Activated T-cell treated with anti-CD3 and anti-CD28 coated beads, Interleukin-2, amount 50 U/mL, for 72 hours (primary cell): ENCODE measurements at places on chromosomes 7 and 10.

DNA sequence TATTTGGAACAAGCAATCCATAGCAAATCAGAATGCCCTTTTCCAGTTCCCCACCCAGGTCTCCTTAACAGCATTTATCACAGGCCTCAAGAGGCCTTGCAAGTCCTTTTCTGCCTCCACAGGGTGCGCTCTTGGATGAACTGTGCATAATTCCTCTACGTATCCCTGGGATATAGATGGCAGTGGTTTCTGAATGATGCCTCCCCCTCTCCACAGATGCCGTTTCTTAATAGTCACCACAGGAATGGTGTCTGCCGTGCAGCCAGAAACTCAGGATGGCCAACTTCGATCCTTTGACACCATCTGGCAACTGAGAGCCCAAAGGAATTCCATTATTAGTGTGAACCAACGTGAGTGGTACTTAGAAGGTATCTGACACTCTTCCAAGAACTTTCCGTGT lies 43.1 kb downstream of the JAZF1 start:
- no peak for DNase-seq

DNA sequence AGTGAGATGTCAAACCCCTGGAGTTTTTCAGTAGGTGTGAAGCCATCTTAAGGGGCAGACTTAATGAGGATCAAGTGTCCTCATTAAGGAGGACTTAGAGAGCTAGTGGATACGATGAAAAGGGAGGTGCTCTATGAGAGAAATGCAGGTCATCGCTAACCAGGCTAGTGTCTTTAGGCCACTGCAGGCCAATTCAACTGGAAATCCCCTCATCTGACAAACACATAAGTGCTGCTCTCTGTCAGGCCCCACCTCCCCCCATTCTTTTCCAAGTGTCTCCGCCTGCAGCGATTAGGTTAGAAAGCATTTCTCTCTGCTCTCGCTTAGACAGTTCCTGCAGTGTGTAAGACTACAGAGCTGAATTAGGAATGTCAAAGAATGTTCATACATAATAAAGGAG lies 33.7 kb downstream of the RBM28 start:
- DNase-seq: no peak

GRCh38 chr10:49592726-49593563 lies 17.2 kb upstream of the SLC18A3 start:
- peak; percentile 61 for DNase-seq

- no peak for DNase-seq
These were observed 121.4 kb downstream of the TCF7L2 start for GRCh38 chr10:113071446-113071845.

DNA sequence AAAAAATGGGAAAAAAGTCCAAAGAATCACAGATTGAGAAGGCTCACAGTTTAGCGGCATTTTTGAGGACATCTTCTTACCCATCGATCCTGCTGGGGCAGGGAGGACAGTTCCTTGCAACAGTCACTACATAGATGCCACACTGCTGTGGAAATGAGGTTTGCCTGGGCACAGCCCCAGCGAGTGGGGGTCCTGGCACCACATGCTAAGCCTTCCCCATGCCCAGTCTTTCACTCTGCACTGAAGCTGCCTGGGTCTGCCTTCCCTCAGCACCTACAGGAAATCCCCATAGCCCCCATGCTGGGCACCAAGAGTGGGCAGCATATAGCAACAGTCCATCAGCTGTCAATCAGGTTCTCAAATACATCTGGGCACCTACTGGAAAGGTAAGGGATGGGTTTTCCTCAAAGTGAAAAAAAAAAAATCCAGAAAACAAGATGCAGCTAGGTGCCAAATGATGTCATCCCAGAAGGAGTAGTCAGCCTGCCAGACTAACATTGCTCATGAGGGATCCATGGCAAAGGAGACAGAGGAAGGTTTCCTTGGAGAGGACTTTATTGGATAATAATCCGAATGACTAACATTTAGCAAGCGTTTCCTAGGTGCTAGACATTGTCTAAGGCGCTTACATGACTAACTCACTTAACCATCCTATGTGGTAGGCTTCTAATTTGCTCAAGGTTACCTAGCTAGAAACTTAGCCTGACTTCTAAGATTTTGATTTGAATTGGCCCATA lies 125.7 kb upstream of the CXCL12 start:
- DNase-seq: no peak

GRCh38 chr7:157544980-157545680 lies 208.3 kb downstream of the DNAJB6 start:
- DNase-seq: no peak

DNA sequence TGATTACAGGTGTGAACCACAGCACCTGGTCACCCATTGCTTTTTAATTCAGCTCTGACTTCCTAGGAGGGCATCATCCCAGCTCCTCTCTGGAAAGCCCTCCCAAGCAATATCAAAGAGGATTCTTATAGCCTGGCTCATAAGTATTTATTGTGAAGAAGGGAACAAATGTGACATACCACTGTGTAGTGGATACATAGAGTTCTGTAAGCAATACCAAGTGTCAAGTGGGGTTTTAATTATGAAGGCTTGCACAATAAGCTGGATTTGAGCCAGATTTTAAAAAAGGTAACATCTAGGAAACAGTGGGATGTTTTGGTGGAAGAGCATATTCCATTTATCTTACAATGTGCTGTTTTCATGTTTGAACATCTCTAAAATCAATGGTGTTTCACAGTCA lies 19.0 kb upstream of the PRTFDC1 start:
- DNase-seq: no peak

GRCh38 chr7:26490640-26491624 lies 199.3 kb downstream of the SNX10 start:
- DNase-seq: no peak

GRCh38 chr10:73917566-73918305 lies 6.8 kb downstream of the PLAU start:
- no peak for DNase-seq

- no peak for DNase-seq
These were observed 130.7 kb downstream of the NRF1 start for GRCh38 chr7:129742256-129742655.

DNA sequence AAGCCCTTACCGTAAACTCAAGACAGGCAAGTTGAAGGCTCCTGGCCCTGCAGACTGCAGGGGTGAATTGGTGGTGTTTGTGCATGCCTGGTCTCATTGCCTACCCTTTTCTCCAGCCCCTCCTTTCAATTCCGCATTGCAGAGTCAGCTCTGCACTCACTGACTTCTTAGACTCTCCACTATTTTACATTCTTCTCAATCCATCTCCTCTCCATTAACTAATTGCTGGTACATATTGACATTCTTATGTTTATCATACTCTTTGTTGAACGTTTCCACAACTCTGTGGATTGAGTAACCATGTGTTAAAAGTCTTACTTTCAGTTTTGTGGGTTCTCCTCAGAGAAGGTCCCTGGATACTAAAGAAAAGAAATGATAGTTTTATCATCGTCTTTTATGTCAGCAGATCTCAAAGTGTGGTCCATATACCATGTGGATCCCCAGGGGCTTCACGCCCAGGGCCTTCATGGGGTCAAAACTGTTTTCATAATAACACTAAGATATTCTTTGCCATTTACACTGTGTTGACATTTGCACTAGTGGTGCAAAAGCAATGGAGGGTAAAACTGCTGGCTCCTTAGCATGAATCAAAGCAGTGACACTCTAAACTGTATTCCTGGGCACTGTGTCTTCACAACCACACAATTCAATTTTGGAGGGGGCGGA lies 135.4 kb upstream of the FZD1 start:
- DNase-seq: no peak

DNA sequence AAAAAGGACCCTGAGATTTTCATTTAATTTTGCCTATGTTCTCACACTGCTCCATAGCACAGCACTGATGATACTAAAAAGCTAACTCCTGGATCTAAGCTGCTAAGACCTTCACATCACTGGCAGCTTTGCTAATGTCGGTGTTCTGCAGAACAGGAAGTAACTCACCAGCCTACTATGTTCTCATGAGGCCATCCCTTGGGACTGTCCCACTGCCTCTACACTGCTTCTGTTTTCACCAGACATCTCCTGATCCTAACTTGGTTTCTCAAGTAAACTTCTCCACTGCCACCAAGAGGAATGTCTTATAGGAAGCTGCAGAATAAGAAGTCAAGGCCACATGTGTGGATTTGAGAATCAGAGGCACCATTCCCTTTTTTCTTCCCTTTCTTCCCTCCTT lies 15.1 kb downstream of the HTR7 start:
- no peak for DNase-seq

- no peak for DNase-seq
These were observed 53.4 kb downstream of the MLLT10 start for GRCh38 chr10:21587391-21587790.

- DNase-seq: peak; percentile 42
These were observed 52.1 kb downstream of the TSPAN12 start for GRCh38 chr7:120805636-120806388.

DNA sequence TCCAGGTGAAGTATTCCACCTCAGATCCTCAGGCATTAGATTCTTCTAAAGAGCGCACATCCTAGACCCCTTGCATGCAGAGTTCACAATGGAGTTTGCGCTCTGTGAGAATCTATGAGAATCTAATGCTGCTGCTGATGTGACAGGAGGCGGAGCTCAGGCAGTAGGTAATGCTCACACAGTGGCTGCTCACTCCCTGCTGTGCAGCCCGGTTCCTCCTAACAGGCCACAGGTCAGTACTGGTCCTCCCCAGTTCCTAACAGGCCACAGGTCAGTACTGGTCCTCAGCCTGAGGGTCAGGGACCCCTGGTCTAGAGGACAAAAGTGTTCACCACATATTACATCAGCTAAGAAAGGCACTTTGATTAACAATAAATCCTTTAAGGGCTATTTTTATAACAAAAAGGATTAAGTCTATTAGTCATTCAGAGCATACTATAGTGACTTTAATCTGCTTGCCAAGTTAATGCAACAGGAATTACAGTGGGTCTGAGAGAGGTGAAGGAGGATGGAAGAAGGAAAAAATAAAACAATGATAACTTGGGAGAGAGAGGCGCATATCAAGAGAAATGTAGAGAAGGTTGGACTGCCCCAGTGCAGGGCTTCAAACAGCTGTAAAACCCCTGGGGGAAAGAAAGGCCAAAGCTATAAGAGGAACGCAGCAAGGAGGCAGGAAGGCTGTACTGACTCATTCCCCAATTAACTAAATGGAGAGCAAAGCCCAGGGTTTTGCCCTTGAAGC lies 49.2 kb downstream of the CUL2 start:
- DNase-seq: no peak

GRCh38 chr7:16651396-16652239 lies 5.6 kb downstream of the BZW2 start:
- DNase-seq: no peak

GRCh38 chr7:24582166-24582565 lies 8.9 kb downstream of the PALS2 start:
- DNase-seq: no peak

DNA sequence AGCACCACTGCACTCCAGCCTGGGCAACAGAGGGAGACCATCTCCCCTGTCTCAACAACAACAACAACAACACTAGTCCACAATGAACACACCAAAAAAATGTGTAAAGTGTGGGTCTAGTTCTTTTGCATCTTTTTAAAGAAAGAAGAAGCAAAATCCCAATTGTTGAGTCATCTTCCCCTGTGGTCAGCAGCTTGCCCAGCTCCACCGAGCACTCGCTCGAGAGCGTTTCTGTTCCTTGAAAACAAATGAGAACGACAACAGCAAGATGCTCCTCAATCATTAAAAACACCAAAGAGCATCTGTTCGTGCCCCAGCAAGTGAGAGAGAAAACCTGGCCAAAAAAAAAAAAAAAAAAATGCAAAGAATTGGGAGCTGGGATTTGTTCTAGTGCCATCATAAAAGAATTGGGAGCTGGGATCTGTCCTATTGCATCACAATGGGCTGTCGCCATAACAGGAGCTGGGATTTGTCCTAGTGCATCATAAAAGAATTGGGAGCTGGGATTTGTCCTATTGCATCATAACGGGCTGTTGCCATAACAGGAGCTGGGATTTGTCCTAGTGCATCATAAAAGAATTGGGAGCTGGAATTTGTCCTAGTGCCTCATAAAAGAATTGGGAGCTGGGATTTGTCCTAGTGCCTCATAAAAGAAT lies 118.1 kb downstream of the PTPRN2 start:
- no peak for DNase-seq

- no peak for DNase-seq
These were observed 711.5 kb upstream of the C7orf33 start for GRCh38 chr7:147878912-147879661.
